ENCODE measurements at places on chromosomes 5 and 9. TPM values are rescaled to one million over a fixed set of nuclear protein-coding genes. Genes with fewer than 3 reads are reported as not detected.

The IFNA2 gene
- total RNA-seq: not detected

The TRIM7 gene
- total RNA-seq: 15.6 TPM

The CDH18 gene
- 18.8 TPM for total RNA-seq

GRCh38 chr5:37039824-37040223 lies 163.3 kb downstream of the NIPBL start:
- DNase-seq: no peak

DNA sequence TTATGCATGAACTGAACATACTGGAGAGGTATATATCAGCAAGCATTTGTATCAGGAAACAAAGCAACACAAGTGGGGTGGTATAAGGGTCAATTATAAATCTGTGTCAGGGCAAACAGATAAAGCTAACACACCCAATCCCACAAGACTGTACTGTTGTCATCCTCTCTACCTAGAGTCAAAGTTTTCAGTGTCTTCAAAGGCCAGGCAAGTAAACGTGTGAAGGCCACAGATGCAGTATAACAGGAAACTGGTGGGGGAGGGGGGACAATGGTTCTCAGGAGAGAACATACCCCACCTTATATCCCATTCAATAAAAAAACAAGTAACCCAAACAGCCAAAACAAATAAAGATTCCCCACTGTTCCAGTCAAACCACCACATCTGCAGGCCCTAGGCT lies 22.1 kb downstream of the ELP1 start:
- DNase-seq: no peak

DNA sequence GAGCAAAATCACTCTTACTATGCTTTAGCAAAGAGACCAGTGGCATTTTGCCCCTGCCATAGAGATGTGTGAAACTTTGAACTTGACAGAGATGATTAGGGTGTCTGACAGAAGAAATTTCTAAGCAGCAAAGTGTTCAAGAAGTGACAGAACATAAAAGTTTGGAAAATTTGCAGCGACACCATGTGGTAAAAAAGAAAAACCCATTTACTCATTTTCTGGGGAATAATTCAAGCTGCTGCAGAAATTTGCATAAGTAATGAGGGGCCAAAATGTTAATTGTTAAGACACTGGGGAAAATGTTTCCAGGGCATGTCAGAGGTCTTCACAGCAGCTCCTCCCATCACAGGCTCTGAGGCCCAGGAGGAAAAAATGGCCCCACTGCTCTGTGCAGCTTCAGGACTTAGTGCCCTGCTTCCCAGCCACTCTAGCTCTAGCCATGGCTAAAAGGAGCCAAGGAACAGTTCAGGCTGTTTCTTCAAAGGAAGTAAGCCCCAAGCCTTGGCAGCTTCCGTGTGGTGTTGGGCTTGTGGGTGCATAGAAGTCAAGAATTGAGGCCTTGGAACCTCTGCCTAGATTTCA lies 6.1 kb upstream of the AP3B1 start:
- DNase-seq: no peak

GRCh38 chr9:127107171-127107928 lies 15.1 kb downstream of the ANGPTL2 start:
- no peak for DNase-seq

The MAPK9 gene
- total RNA-seq: 97.3 TPM

DNA sequence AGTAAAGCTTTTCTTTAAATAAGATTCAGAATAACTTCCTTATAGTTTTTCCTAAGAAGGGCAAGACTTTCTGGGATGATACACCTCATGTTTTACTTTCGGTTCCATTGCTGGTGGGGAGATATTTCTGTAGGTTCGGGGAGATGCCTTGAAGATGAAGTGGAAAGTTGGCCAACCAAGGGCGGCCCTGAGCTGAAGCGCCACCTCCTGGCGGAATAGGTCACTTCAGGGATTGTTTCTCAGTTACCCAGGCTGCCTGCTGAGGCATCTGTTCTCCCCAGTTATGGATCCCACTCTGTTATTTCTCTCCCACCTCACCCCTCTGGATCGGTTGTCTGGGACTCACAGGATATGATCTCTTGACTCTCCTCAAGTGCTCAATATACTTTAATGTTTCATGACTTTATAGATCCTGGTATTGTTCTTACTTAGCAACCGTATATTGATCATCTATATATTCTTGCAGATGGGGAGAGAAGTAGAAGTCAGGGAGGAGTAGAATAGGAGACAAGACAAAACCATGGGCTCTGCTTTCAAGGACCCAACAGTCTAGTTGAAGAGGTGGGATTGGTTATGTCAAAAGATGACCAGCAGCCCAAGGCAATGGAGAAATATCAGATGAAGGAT lies 23.4 kb downstream of the MEGF10 start:
- DNase-seq: peak; percentile 38

DNA sequence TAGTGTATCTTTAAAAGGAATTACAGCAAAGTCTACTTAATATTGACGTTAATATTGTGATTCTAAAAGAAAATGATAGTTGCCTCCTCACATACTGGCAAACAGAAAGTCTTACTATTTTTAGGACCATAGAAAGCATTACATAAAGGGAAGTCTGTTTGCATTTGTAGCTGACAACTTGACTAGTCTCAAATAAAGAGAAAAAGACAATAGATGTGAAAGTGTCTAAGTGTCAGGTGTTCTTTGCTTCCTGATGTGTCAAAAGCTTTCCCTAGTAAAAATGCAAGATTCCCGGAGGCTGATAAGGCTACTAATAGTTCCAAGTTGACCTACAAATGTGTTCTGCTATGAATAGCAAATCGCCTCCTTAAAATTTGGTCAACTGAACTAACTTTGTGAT lies 259.7 kb downstream of the CDH10 start:
- DNase-seq: no peak
